Stimulated activated CD4-positive, alpha-beta T cell treated with anti-CD3 and anti-CD28 coated beads, Interleukin-1b, Interleukin-23, amount 100 ng/mL, for 1 hour (primary cell): ENCODE measurements at places on chromosomes 3 and 15.

DNA sequence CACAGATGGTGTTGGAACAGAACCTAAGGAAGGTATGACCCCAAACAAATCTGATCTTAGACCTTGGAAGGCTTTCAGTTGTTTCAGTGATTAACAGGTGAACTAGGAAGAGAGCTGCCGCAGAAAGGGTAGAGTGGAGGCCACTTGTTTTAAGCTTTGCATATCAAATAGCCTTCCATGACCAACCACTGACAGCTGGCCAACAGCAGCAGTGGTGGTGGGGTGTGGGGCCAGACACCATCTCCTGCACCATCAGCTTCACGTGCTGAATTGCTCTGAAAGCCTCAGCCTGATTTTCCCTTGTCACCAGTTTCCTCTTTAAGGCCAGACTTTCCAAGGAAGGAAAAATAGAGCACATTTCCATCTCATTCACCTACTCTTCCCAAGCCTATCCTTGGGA is 16.6 kb upstream of the OSBPL11 start:
- DNase-seq: no peak

DNA sequence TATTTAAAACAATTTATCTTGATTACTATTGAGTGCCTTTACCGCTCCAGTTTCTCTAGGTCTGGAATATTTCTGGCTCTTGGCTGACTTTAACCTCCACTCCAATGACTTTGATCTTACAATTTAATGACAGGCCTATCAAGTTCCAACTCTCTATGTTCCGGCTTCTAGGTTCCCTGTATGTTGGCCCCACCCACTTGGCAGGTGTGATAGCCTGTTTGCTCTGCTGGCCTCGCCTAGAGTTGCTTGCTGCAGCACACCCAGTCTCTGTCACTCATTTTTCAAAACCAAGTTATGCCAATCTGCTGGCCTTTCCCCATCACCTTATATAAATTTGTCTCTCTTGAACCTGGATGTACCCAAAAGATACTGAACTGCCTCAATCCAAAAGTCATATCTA is 428.0 kb downstream of the ROBO1 start:
- no peak for DNase-seq

DNA sequence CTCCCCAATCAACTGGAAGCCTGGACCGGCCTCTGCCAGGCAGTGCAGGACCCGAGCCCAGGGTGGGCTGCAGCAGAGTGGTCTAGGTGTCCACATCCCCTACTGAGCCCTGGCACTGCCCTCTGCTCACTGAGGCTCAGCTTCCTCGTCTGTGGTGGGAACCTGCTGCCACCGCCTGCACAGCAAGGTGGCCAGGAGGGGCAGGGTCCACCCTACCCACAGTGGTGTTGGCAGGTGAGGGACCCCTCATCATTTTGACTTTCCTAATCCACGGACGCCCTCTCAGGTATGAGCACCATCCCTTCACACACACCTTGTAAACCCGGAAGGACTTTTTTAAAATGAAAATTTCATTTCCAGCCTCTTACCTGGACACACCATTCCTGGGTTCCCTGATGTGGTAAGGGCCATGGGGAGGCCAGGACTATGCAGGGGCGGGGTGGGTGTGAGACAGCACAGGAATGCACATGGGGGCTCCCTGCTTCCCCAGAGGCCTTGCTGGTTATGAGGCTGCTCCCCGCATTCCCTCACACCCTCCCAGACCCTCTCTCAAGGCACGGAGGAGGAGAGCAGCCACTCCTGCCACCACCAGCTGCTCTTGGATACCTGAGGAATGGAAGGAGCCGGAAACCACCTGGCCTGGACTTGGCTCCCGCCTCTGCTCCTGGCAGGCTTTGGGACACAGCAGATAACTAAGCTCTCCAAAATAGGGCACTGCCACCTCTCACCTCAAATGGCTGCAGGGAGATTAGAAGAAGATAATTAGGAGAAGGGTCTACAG is 185.9 kb upstream of the TPM1 start:
- DNase-seq: no peak

GRCh38 chr15:83858820-83859505 is 205.0 kb downstream of the ADAMTSL3 start:
- DNase-seq: no peak

DNA sequence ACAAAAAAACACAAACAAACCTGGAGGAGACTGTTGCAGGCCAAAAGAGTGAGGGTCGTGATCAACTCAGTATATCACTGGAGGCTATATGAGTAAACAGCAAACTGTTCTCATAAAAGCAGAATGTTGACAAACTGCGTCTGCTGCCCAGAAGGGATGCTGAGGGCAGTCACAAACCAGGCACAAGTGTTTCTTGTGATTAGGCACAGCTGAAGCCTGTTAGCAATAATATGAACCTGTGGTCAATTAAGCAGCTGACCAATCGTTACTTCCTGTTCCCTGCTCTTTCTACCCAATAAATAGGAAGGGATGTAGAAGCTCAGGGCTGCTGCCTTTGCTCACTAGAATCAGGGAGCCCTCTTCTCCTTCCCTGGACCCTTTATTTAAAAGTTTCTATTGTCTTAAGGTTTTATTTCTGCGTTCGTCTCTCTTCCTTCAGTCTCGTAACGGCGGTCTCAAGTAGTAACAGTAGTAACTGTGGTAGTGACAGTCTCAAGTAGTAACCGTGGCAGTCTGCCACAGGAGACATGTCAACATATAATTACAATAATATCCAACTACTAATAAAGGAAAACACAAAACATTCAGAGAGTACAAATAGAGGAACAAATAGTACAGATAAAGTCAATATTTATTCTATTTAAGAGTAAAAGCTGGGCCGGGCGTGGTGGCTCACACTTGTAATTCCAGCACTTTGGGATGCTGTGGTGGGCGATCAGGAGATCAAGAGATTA is 698.4 kb upstream of the CCDC54 start:
- DNase-seq: no peak

DNA sequence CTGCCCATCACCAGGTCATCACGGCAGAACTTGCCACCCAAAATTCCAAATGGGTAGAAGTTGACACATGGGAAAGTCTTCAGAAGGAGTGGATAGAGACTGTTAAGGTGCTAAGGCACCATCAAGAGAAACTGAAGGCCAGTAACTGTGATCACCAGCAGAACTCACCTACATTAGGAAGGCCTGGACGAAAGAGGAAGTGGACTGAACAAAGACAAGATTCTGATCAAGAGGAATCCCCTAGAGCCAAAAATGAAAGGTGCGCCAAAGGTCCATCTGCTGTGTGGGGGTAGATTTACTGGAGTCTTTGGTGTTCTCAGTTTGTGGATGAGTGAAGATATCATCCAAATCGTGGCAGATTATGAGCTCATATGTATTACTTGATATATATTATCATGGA is 46.3 kb upstream of the P3H2 start:
- DNase-seq: no peak

- DNase-seq: no peak
These were observed 843 bp downstream of the GLCE start for GRCh38 chr15:69161079-69161877.

DNA sequence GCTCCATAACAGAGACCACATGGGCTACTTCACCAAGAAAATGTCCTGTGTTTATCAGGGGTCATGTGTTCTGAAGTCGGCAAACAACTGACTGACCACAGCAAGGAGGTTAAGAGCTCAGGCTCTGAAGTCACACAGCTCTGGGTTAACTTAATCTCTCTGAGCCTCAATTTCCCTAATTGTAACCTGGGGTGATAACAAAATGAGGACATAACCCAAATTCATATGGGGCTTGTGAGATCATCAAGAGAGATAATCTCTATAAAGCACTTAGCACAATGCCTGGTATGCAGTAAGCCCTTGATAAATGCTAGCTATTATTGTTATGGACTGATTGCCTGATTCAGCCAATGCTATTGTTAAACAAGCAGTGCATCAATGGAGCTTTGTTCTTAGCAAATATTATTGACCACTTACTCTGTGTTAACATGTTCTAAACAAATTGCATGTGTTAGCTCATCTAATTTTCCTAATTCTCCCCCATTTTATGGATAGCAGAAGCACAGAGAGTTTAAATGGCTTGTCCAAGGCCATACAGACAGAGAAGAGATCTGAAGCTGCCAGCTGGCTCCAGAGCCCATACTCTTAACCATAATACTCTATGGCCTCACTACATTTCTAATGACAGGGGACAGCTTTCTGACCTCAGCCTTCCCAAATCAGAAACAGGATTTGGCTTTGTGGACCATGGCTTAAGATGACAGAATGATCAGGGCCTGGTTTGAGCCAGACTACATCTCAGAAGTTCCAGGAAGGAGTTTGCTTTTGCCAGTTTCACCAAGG is 78.3 kb downstream of the SHQ1 start:
- DNase-seq: no peak

DNA sequence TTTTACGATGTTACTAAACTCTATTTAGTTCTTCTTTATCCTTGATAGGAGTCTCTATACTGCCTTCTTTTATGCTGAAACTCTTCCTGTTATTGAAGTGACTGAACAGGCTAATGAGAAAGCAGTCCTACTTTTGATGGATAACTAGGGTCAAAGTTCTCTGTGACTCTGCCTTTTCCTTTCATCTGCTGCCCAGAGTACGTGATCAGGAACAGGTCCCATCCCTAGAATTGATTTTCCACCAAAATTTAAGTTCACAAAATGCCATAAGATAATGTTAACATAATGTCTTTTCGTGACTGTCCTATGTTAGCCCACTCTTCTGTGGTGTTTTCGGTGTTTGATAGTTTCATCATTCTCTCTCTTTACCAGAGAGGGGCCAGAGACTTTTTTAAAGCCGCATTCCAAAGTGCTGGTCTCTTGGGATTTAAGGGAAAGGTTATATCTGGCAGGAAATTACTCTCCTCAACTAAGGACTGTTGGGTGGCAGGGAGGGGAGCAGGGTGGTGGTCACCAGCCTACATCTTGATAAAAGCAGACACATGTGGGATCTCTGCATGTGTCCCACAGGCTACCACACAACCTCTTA is 50.3 kb upstream of the PLXND1 start:
- DNase-seq: no peak

- DNase-seq: no peak
These were observed 941.4 kb downstream of the PLOD2 start for GRCh38 chr3:145219355-145220235.

GRCh38 chr15:57045741-57046382 is 127.4 kb downstream of the TCF12 start:
- no peak for DNase-seq

DNA sequence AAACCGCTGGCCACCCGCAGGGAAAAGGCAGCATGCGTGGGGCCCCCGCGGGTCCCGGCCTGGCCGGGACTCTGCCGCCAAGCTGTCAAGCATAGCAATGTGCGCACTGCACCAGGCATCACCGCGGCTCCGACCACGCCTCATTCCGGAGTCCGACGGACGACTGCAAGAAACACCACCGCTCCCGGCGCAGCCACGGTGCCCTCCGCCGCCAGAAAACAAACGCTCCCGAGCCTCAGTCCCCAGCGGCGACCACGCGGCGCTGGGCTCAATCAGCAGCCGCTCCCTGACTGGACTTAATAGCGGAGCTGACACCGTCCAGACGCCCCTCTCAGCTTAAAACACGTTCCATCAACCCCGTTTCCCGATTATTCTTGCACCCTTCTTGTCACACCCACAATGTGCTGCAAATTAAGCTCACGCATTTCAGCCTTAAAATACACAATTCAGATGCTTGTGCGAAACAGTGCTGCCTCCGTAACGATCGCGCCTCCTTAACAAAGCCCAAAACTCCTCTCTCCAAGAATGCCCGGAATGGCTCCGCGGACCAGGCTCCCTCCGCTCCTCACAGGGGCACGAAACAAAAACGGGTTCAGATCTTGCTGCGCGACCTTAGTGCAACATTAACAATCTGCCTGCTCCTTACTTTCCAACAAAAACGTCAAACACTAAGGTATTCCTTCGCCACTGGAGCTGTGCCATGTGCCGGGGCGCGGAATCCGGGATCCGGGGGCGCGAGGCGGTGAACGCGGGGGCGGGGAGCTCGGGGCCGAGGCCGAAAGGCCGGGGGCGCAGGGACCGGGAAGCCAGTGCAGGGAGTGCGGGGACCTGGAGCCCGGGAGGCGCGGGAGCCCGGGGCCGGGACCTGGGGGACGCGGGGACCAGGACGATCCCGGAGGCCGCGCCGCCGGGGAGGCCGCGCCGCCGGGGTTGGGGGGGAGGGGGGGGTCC is 655 bp downstream of the CYFIP1 start:
- no peak for DNase-seq

- no peak for DNase-seq
These were observed 6.9 kb upstream of the TNFSF10 start for GRCh38 chr3:172530101-172530561.

DNA sequence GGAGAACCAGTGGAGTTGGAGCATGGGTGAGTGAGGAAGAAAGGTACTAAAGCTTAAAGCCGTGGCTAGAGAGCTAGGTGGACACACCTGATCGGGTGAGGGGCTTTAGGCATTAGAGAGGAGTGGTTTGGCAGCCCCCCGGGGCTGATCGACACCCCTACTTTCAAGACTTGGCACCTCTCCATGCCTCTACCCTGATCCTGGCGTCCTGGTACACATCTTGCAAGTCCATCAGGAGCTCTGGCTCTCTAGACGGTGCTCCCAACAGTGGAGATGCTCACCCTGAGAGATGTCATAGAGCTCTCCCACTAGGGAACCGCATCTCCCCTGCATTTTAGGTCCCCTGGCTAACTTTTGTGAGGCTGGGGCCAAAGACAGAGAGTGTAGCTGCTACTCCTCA is 98.1 kb downstream of the XXYLT1 start:
- no peak for DNase-seq

DNA sequence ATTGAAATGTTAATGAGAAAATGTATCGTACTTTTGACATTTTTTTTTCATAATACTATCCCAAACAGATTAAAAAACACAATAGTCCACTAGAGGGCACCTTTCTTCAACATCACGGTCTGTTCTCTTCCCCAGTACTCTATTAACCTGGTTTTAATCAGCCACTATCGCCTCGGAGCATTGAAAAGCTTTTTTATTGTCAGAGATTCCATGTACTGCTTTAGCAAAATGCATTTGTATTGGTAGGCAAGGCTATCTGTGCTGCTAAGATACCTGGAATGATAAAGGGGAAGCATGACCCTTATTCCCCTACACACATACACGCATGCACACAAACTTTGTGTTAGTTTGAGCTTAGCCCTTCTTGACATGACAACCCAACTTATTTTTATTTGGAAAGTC is 160.1 kb upstream of the IL12A start:
- no peak for DNase-seq

GRCh38 chr3:171317171-171317570 is 143.0 kb downstream of the TNIK start:
- no peak for DNase-seq

DNA sequence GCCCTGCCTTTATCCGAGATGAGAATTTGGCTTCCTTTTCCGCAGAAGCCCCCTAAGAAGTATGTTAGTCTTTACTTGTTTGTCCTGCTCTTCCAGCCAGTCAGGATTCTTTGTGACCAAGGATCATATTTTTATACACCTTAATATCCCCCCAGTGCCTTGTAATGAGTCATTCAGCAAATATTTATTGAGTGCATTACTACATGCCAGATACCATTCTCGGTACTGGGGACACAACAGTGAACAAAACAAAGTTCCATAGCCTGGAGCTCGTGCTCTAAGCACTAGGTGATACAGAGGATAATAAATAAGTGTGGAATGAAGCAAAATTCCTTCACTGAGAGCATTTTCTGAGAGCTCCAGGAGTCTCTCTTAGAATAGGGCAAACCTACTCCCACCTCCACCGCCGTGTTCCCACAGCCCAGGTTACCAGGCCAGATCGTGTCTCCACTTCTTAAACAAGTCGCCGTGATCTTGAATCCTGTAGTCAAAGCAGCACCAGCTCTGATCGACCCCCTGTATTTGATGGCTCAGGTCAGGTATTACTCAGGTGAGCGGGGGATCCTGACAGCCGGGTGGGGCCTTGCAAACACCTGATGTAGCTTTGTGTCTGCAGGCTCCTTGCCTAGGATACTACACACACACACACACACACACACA is 18.5 kb downstream of the TTC21A start:
- no peak for DNase-seq
